NCI-H187 treated with DMSO at 0.1 percent for 48 hours (cell line): ENCODE measurements at places on chromosomes 7 and 10.

DNA sequence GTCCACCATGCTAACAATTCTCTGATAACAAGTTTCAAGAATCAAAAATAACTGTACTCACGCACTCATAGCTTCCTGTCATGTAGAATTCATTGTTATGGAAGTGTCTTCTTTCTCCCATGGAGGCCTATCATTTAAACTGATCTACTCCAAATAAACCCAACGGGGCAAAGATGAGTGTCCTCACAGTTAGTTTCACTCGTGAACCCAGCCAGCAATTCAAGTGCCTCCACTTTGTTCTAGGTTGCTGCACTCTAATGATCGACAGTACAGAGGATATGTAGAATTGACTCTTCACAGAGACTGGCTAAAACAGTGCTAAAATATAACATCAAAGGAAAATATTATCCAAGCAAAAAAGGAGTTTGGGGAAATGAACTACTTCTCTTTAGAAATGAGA, 111.4 kb downstream of the LRRN3 start:
- DNase-seq, result no peak

- no peak for DNase-seq
Measured at GRCh38 chr7:32150039-32150438, 79.8 kb upstream of the PDE1C start.

GRCh38 chr10:76583711-76584161, 1053.9 kb downstream of the KCNMA1 start:
- DNase-seq, result no peak

DNA sequence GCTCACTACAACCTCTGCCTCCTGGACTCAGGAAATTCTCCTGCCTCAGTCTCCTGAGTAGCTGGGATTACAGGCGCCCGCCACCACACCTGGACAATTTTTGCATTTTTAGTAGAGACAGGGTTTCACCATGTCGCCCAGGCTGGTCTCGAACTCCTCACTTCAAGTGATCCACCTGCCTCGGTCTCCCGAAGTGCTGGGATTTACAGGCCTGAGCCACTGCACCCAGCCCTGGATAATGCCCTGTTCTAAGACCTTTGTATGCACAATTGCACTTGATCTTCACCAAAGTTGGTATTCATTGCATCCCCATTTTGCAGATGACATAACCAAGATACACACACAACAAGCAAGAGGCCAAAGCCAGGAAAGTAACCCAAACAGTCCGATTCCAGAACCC, 97.7 kb upstream of the CARD11 start:
- DNase-seq, result no peak

- no peak for DNase-seq
Measured at GRCh38 chr7:102260856-102261255, 25.8 kb upstream of the SH2B2 start.

GRCh38 chr10:110442746-110443145, 55.0 kb upstream of the DUSP5 start:
- DNase-seq, result no peak

GRCh38 chr7:151648429-151648828, 128.7 kb upstream of the RHEB start:
- no peak for DNase-seq

- no peak for DNase-seq
Measured at GRCh38 chr10:1581189-1581588, 156.1 kb downstream of the ADARB2 start.

DNA sequence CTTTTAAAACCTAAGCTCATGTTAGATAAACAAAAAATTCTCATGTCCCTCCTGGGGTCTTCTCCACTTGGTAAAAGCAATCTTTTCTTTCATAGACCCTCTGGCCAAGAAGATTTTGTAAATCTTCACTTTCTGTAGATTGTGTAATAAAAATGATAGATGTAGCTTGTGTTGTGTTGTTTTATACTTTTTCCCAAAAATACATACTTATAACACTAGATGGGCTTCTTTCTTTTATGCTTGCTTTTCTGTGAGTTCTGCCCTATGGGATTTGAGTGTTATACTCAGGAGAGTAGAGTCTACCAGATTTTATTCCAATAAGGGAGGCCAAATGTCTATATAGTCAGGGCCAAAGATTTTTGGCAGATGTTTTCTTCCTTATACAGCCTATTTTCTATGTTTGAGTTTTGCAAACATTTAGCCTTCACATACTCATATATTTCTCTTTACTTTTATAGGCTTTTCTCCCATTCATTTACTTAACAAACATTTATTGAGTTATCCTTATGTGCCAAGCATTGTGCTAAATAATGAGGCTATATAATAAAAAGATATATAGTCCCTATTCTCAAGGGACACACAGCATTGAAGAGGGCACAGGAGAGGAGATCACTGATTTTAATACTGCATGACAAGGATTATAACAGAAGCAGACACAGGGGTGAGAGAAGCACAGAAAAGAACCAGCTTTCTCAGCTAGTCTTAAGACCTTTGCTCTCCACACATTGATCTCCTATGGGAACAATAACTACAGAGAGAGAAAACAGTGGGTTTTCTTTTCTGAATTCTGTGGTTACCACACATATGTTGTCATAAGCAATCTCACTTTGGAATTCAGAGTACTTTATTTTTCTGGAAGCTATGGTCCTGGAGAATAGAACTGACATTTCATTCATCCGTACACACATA, 58.0 kb upstream of the PNLIP start:
- DNase-seq, result no peak

GRCh38 chr10:28410420-28411135, 107.7 kb upstream of the MPP7 start:
- no peak for DNase-seq

- DNase-seq, result no peak
Measured at GRCh38 chr10:122344741-122345258, 29.7 kb upstream of the PLEKHA1 start.

- no peak for DNase-seq
Measured at GRCh38 chr10:101305320-101306241, 48.4 kb upstream of the BTRC start.

DNA sequence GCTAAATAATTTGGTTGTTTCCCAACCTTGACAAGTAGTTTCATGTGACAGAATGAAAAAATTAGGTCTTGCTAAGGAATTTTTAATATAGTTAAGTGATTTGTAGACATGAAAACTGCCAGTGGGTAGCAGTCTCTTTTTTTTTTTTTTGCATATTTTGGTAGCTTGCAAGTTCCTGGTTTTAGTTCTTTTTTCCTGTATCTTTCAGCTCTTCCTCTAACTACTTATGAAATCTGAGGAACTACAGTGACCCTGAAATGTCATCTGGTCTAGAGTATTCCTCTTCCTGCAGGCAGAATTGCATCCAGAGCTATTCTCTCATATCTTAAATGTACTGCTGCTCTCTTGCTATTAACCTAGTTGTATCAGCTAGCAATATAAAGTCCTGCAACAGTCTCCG, 160.4 kb downstream of the HDAC9 start:
- DNase-seq, result no peak

GRCh38 chr10:111076682-111077478, at the start of gene ADRA2A:
Gene ADRA2A (plus strand): TSS chr10:111077029. CDS start chr10:111077997, 968 bp downstream.
- peak; percentile 54 for DNase-seq

DNA sequence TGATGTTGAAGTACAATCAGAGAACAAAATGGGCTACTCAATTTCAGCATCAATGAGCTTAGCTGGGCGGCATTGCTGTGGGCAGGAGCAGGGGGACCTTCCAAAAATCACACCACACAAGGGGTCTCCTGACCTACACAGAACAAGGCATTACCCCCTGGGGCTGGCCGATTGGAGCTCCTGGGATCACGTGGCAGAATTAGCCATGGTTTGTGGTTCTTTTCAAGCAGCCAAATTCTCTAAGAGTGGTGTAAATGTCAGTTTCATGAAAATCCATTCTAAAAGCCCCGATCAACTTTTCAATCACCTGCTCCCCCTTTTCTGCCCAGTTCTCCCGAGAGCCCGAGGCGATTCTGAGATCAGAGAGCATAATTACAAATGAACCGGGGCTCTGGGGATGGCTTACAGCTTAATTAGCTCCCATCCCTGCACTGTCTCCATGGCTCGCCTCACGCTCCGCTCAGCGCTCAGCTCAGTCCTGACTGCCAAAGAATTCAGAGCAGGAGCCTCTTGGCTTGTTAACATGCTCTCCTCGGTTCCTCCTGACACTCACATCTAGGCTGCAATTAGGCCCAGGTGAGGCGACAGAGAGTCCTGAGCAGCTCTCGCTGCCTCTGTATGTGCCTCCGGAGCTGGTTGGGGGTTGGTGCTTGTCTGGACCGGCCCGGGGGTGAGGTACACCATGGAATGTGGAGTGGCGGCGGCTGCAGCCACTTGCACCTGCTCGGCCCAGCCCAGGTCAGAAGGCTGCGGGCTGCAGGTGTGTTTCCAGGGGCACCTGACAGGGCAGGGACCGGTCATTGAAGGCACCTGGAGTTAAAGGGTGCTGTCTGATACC, 111.8 kb downstream of the WDR11 start:
- peak; percentile 38 for DNase-seq

- DNase-seq, result no peak
Measured at GRCh38 chr10:93945819-93946218, 47.9 kb upstream of the PLCE1 start.

DNA sequence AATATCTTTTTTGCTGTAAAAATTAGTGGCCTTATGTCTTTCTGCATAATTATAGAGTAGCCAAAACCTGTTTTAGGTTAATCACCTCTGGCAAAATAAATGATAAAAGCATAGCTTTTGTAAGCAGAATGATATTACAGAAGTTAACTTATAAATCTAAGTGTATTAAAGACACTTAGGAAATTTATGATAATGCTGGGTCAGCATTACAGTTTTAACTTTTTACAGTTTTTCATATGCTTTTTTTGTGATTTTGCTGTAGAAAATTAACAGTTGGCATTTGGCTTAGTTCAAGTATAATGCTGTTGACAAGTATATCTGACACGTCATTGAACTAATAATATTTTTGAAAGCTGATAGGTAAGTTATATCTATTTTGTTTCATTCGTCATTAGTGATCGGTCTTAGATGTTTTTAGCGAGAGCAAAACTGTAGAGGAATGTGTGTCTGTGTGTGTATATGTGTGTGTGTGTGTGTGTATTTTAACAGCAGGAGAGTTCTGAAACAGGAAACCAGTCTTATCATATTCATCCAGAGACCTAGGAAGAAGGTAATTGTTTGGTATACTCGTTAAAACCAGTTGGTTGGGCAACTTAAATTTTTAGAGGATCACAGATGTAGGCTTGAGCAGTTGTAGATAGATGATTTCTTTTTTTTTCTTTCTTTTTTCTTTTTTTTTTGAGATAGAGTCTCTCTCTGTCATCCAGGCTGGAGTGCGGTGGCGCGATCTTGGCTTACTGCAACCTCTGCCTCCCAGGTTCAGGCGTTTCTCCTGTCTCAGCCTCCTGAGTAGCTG, 15.4 kb downstream of the PTEN start:
- DNase-seq, result no peak

DNA sequence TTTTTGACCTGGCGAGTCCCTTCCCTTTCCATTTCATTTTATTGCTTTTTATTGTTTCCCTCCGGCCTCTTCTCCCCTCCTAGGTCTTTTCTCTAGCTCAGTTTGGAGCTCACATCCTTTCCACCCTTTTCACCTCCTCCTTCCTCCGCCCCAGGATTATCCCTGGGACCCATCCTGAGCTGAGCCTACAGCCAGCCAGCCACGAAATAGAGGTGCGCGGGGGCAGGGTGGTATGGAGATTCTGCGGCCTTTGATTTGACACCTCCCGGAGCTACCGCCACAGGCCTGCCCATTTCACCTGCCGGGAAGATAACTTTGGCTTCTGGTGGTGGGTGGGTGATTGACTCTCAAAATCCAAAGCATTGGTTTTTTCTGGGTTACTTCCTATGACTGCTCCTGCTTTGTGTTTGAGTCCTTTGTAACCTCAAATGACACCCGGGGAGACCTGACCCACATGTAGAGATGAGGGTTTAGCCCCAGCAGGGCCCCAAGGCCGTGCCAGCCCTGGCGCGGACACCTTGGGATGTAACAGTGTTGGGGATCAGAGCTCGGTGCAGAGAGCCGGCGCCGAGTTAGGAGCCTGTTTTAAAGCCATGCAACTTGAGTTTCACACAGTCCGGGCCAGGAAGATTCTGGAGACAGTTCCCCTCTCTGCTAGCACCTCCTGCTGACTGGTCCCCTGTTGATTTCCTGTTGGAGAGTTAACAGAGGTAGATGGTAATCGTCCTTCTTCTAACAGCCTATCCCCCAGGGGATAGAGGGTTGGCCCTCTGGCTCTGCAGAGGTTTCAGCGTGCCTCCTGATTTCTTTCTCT, 1.5 kb downstream of the DUSP5 start:
- DNase-seq, result no peak

- no peak for DNase-seq
Measured at GRCh38 chr7:134366481-134366880, 49.8 kb upstream of the SLC35B4 start.

GRCh38 chr10:47183704-47184041, 116.3 kb upstream of the GDF10 start:
- no peak for DNase-seq
